ENCODE measurements at places on chromosomes 2 and 18.

DNA sequence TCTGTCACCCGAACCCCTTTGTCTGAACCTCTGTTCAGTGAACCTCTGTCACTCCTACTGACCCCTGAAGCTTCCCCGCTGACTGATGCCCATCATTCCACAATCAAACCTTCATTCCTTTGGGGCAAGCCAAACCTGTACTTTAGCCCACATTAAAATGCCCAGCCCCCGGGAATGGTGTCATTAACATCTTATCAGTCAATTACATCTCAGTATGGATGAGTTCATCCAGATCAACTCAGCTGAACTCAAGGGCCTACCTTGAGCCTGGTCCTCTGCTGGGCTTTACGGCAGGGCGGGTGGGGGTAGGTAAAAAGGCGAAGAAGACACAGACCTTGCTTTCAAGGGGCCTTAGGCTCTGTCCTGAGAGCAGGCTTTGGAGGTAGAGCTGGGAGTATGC lies 154.4 kb upstream of the SMAD2 start:
- DNase-seq, result no peak

DNA sequence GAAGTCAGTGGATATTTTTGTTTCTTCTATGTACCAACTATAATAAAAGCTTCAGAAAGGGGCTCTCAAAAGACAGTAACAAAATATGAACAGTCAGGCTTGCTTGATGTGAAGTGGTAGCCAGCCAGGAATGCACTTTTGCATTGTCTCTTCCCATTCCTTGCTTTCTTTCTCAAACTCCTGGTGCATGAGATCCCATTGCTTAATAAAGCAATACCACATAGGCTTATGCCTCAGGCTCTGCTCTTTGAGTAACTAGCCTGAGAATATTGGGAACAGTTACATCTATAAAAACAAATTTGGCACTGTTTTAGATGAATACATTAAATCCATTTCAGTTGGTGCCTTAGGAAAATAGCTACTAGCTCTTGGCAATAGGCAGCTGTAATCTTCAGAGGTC lies 62.6 kb upstream of the ST6GAL2 start:
- no peak for DNase-seq

- no peak for DNase-seq
Measured at GRCh38 chr2:29966266-29966665, 44.9 kb upstream of the ALK start.

- DNase-seq, result no peak
Measured at GRCh38 chr18:42564761-42565160, 550.7 kb downstream of the RIT2 start.

- DNase-seq, result no peak
Measured at GRCh38 chr2:240043279-240043989, 9.9 kb downstream of the OR6B3 start.

DNA sequence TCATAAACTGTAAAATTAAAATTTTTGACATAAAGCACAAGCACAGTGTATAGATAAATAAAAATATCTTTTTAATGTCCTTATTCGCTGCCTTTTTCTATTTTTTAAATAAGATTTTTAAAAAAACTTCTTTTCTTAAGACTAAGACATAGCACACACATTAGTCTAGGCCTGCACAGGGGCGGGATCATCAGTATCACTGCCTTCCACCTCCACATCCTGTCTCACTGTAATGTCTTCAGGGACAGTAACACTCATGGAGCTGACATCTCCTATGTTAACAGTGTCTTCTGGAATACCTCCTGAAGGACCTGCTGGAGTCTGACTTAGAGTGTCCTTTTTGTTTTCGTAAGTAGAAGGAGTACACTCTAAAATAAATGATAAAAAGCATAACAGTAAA lies 33.0 kb downstream of the VAPA start:
- DNase-seq, result no peak

- no peak for DNase-seq
Measured at GRCh38 chr18:77647472-77647871, 397.8 kb downstream of the GALR1 start.

GRCh38 chr2:157233506-157233905 lies 24.0 kb upstream of the GALNT5 start:
- no peak for DNase-seq

GRCh38 chr2:135844301-135844895 lies 7.4 kb upstream of the LCT start:
- no peak for DNase-seq

- DNase-seq, result no peak
Measured at GRCh38 chr2:55986700-55987440, 63.3 kb upstream of the EFEMP1 start.

- DNase-seq, result no peak
Measured at GRCh38 chr2:212033888-212034287, 504.7 kb downstream of the ERBB4 start.

- DNase-seq, result no peak
Measured at GRCh38 chr2:216415541-216415940, 3.3 kb downstream of the SMARCAL1 start.

- DNase-seq, result no peak
Measured at GRCh38 chr2:44949329-44950151, 8.0 kb downstream of the SIX3 start.

- DNase-seq, result no peak
Measured at GRCh38 chr18:65239787-65240186, 511.0 kb upstream of the CDH7 start.

DNA sequence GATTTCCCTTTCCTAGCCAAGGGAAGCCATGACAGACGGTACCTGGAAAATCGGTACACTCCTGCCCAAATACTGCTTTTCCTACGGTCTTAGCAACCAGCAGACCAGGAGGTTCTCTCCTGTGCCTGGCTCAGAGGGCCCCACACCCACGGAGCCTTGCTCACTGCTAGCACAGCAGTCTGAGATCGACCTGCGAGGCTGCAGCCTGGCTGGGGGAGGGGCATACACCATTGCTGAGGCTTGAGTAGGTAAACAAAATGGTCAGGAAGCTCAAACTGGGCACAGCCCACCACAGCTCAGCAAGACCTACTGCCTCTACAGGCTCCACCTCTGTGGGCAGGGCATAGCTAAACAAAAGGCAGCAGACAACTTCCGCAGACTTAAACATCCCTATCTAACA lies 6.8 kb upstream of the CD207 start:
- no peak for DNase-seq

- DNase-seq, result no peak
Measured at GRCh38 chr2:52220393-52220792, 1188.5 kb upstream of the NRXN1 start.

- no peak for DNase-seq
Measured at GRCh38 chr2:85436836-85437487, 18.4 kb downstream of the SH2D6 start.

DNA sequence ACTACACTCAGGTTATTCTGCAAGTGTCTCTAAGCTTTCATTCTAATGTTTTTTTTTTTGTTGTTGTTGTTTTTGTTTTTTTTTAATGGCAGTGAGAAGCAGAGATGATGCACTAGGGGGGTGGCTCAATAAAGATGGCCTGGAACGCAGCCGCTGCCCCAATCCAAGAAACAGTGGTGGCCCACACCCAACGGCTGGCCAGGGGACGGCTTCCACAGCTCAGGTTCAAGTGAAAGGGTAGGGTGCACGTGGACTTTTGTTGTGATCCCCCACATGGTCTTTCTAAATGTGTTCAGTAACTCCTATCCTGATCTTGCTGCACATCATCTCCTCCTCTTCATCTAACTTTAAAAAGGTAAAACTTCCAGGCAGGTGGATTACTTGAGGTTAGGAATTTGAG lies 190.1 kb downstream of the NDUFA10 start:
- no peak for DNase-seq

DNA sequence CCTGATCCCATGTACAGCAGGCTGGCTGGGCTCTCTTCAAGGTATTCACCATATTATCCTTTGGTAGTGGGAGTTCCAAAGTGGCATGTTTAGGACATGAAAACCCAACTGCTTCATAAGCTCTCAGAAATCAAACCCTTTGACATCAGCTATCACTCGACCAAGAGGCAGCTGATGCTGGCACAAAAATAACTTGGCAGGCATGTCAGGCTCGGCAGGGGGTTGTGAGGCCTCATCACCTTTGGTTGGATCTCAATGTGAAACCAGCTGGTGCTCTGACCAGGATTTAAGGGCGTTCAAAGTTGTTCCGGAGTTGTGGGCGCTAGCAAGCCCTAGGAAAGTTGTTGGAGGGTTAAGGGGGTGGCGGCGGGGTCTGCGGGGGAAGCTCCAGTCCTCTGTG lies 171.9 kb downstream of the FHOD3 start:
- DNase-seq, result no peak

DNA sequence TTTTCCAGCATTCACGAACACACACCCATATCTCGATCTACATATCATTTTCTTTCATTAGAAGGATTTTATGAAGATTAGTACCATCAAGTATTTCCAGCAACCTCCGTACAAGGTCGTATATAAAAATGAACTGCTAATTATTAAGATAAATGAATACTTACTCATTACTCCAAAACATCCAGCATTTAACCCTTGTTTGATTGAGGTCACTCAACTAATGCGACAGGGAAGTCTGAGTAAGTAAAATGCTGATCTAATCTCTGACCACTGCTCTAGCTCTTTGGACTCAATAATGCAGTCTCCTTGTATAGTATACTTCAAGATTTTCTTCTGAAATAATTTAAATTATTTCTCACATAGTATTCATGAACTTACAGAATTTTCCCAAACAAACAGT lies 2.0 kb downstream of the ABHD3 start:
- DNase-seq, result no peak

GRCh38 chr2:111135910-111136297 lies 15.2 kb downstream of the BCL2L11 start:
- no peak for DNase-seq

DNA sequence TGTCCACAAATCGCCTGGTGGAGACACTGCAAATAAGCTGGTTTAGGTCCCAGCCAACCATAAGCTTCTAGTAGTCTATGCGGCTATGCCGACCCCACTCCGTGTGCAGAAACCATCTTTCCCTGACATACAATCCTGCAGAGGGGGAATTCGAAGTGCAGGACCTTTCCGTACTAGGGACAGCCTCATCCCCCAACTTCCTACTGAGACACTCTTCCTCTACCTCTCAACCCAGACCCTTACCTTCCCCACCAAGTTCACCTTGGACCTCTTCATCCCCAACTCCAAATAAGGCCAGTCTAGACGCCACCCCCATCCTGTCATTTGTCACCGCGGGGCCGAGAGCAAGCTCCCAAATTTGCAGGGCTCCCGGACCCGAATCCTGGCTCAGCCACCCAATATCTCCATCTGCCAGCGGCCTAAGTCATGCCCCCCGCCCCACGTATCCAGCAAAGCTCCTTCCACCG lies 496 bp downstream of the SUCLG1 start:
- DNase-seq, result no peak

DNA sequence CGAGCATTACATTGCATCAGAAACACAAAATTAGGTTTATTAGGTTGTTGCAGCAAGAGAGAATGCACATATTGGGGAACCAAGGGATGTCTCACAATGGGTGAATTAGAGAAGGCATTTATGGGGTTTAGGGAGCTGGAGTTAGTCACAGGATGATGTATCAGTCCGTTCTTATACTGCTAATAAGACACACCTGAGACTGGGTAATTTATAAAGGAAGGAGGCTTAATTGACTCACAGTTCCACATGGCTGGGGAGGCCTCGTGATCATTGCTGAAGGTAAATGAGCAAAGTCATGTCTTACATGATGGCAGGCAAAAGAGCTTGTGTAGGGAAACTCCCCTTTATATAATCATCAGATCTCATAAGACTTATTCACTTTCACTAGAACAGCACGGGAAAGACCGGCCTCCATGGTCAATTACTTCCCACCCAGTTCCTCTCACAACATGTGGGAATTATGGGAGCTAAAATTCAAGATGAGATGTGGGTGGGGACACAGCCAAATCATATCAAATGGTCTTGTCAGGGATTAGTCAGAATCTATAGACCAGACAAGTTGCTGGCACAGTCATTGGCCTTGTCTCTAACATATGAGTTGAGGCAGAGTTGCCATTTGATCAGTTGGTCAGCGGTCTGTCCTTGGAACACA lies 61.9 kb upstream of the RBMS1 start:
- no peak for DNase-seq

DNA sequence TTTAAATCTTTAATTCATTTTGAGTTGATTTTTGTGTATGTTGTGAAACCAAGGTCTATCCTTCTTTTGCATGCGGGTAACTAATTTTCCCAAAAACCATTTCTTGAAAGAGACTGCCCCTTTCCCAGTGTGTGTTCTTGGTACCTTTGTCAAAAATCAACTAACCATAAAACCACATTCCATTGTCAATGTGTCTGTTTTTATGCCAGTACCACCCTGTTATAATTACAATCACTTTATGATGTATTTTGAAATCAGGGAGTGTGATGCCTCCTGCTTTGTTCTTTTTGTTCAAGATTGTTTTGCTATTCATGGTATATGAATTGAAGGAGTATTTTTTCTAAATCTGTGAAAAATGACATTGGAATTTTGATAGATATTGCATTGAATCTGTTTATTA lies 689.6 kb downstream of the TSN start:
- DNase-seq, result no peak

DNA sequence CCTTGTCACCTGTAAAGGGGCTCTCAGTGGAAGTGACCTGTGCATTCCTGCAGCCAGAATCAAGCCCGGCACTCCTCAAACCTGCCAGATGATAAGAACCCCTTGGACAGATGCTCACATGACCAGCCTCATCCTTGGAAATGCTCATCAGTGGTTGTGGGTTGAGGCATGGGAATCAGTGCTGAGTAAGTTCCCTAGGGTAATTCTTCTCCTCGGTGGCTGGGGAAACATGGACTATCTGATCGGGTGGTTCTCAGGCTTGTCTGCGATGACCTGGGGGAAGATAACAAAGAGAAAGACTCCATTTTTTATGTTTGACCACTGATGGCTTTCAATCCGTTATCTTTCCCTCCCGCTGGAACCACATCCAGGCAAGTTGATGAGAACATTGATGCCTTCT lies 84.0 kb downstream of the SPP2 start:
- no peak for DNase-seq

- no peak for DNase-seq
Measured at GRCh38 chr2:42309366-42309765, 51.7 kb downstream of the COX7A2L start.

GRCh38 chr2:239805414-239805813 lies 219.7 kb downstream of the NDUFA10 start:
- DNase-seq, result no peak

DNA sequence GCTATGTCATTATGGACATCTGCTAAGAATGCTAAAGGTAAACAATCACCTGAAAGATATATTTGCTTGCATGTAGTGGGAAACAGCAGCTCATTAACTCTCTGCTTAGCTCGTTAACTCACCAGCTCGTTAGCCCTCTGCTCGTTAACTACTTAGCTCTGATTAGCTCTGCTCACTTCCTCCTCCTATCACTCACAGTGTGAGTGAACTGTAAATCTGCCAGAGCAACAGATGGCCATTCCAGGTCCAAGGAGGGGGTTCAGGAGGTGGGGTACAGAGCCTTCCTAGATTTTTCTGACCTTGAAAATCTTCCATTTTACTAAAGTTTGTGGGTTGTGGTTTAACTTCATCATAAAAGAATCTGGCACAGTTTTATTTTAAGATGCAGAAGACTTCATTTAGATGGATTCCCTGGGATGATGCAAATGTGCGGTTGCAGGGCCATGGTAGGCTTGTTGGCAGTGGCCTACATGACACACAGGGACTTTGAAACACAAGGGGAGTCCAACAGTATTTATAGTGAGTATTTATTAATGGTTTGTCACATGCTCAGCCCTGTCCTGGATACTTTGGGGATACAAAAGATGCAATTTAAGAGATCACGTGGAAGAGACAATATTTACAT lies 1633.7 kb upstream of the CELF4 start:
- DNase-seq, result no peak

GRCh38 chr2:175834477-175834876 lies 167.6 kb downstream of the LNPK start:
- DNase-seq, result no peak

- DNase-seq, result peak; percentile 18
Measured at GRCh38 chr2:133504566-133505505, 63.4 kb downstream of the NCKAP5 start.

GRCh38 chr2:171723716-171724683 lies 36.7 kb downstream of the DYNC1I2 start:
- no peak for DNase-seq
